Fibroblast of lung (primary cell): ENCODE measurements at places on chromosomes 7 and 10. TPM values are rescaled to one million over a fixed set of nuclear protein-coding genes. Genes with fewer than 3 reads are reported as not detected.

The VAX1 gene
- total RNA-seq: not detected in 2 replicates

The SEC23IP gene
- total RNA-seq: 16.3 and 21.3 TPM in 2 replicates

The LBX1 gene
- under 0.01 TPM in 2 replicates for total RNA-seq

The ANXA8L1 gene
- not detected in 2 replicates for total RNA-seq

The OGDHL gene
- total RNA-seq: under 0.01 TPM in 2 replicates

The AOAH gene
- total RNA-seq: not detected in 2 replicates

The PDK4 gene
- total RNA-seq: 2.8 and 3.1 TPM in 2 replicates
